Fibroblast of skin of left biceps (primary cell): ENCODE measurements at places on chromosomes 16 and 17.

- no peak for DNase-seq
Observed at GRCh38 chr17:65035191-65035590, 21.3 kb downstream of the GNA13 start.

- no peak for DNase-seq
Observed at GRCh38 chr17:27083408-27084185, 210.3 kb upstream of the WSB1 start.

DNA sequence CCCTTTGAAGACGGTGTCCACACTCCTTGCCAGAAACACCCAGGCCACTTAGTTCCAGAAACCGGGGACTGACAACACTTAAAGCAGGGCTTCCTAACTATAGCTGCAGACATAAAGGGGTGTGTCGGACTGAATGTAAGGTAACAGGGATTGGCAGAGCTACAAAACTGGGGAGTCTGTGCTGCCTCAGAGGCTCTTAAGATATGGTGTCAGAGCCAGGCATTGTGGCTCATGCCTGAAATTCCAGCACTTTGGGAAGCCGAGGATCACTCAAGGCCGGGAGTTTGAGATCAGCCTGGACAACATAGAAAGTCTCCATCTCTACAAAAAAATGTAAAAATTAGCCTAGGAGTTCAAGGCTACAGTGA, 14.2 kb upstream of the NLRC3 start:
- no peak for DNase-seq

DNA sequence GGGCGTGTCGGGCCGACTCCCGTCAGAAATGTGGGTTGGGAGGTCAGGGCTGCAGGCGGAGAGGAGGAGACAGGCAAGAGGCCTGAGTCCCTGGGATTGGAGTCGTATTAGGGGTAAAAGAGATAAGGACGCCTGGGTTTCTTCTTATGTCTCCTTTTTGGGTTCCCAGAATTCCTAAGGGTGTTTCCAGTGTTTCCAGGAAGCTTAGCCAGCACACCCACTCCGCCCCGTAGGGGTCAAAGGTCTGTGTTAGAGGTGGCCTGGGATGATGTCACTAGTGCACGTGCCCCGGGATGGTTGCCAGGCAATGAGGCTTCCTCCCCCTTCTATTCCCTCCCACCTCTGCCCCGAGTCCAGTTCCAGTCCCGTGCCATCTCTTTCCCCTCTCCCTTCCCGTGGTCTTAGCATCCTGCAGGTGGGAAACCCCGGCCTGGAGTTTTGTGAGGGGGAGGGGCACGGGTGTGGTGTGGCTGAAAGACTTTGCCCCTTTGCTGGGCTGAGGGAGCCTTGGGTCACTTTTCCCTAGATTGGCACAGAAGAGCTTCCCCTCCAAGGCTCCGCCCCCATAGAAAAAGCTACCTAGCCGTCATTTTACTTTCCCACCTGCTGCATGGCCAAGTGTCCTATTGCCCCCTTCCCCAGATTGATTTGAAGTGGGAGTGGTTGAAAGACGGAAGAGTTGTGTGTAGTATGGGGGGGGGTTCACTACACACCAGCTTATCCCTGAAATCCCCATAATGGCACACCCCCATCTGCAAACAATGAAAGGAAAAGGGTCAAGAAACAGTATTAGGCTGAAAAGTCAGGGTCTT, 2.8 kb downstream of the KDM6B start:
- peak; percentile 73 for DNase-seq

DNA sequence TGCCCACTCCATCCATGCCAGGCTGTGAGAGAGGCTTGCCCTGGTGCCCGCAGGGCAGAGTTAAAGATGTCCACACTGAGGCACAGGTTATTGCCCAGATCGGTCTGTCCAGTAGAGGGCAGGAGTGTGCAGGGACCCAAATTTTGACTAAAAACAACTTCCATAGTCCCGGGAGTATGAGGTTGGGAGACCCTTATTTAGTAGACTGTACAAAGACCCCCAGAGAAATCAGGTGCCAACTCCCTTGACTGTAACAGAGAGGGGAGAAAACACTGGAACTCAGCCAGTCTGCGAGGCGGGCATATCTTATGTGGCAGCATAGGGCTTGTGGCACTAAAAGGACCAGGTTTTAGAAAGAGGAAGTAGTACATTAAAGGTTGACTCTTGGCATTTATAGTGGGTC, 43.4 kb downstream of the HNF1B start:
- no peak for DNase-seq

DNA sequence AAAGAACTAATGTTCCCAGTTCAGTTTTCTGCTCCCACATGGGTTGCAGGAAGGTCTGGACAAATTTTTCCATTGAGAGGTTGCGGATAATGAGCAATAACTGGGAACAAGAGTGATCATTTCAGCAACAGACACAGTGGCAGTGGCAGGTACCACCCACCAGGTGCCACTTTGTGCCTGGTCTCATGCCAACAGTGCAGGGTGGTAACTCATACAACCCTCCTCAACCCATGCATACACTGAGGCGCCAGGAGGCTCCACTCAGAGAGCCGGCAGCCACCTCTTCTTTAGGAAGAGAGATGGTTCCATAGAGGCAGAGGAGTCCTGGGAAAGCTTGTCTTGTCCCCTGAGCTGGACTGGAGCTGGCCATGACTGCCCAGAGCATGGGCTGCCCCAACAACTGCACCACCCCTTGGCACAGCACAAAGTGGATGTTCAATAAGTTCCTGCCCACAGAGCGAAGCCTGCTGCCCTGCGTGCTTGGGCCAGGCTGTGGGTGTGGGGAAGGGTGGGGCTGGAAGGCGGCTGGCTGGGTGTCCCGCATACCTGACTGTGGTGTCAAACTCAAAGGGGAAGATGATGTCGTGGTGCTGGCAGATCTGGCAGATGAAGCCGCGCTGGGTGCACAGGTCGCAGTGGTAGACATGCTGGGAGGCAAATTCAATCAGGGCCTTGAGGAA, 6.4 kb upstream of the ARHGAP27 start:
- no peak for DNase-seq
